ENCODE measurements at places on chromosomes 3 and 15.

- no peak for DNase-seq
These were observed 329.5 kb upstream of the AZI2 start for GRCh38 chr3:28678086-28678485.

- DNase-seq: no peak
These were observed 15.8 kb downstream of the SOX2 start for GRCh38 chr3:181727341-181728032.

GRCh38 chr3:124876401-124876878 lies 10.7 kb downstream of the ITGB5 start:
- no peak for DNase-seq

DNA sequence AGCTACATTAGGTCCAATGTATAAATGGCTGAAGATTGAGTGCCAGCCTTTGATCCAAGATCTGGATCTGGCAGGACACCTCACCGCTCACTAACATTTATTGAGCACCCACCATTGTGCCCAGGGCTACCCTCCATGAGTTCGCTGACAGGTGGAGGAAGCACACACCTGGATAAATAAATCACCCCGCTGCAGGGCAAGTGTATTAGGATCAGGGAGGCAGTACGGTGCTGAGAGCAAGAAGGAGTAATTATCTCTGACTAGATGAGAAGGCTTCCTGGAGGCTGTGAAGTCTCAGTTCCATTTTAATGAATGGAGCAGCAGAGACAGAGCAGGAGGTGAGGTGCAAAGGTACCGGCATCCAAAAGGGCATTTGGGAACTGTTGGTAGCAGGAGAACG lies 104.1 kb downstream of the LIPC start:
- DNase-seq: no peak

DNA sequence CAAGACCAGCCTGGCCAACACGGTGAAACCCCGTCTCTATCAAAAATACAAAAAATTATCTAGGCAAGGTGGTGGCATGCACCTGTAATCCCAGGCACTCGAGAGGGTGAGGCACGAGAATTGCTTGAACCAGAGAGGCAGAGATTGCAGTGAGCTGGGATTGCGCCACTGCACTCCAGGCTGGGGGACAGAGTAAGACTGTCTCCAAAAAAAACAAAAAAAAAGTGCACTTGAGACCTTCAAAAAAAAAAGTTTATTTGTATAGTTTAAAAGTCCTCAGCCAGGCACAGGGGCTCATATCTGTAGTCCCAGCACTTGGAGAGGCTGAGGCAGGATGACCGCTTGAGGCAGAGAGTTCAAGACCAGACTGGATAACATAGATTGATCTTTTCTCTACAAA lies 2.1 kb downstream of the PBRM1 start:
- DNase-seq: no peak

GRCh38 chr15:70128414-70129140 lies 30.9 kb upstream of the TLE3 start:
- DNase-seq: no peak

- DNase-seq: peak; percentile 8
These were observed 83.6 kb upstream of the AKAP13 start for GRCh38 chr15:85296615-85297402.

DNA sequence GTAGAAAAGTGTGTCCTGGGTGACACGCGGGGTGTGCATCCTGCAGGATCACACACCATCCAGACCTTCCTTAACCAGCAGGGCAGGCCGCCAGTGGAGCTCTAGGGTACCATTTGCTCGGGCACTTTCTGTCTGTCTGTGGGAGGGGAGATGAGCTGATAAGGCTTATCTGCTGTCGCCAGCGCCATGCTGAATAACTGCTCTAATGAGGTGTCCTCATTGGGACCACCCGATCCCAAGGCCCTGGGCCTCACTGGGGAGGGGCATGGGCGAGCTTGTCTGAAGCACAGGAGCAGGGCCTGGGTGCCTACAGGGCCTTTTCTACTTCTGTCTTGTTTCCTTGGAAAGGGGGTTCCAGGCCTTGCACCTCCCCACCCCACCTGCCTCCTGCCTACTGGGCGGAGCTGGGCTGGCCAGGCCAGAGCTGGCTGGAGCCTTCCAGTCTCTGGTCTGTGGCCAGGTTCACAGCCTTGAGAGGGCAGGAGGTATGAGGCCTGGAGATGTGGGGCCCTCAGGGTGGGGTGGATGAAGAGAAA lies 2.5 kb upstream of the GATA2 start:
- DNase-seq: no peak

- no peak for DNase-seq
These were observed 4.2 kb upstream of the RFC4 start for GRCh38 chr3:186810336-186810996.

- no peak for DNase-seq
These were observed 7.1 kb upstream of the FGD5 start for GRCh38 chr3:14811684-14812083.

DNA sequence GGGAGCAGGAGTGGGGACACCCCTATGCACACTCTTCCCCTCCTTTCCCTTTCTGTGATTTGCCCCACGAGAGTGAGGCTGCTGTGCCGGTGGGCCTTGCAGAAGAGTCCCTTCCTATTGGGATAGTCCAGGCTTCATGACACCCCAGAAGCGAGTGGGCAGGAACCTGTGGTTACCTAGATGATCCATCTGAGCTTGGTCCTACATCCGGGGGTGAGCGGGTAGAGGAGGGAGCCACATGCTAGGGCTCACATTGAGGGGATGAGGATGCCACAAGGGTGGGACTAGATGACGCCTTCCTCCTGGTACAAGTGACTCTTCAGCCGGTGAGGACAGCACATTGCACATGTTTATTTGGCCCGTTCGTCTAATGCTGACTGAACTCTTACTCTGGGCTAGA lies 43.1 kb upstream of the ADPGK start:
- DNase-seq: no peak

- no peak for DNase-seq
These were observed 56.3 kb upstream of the RPL32 start for GRCh38 chr3:12897381-12898289.

DNA sequence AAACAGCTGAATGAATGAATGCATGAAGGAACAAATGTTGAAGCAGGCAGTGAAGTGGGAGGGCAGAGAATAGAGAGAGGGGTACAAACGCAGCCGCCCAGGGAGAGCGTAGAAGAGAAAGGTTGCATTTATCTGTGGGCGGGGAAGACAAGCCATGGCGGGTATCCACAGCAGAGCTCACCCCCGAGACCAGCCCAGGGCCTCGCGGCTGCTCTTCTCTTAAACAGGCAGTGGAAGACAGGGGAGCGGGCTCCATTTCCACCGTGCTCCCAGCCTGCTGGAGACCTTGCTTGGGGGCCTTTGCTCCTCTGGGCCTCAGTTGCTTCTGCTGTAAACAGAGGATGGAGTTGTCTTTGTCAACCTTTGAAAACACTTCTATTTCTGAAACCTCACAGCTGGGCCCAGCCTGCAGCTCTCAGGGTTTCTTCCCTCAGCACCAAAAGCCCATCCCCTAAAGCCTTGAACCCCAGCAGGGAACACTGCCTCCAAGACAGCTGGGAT lies 259.5 kb downstream of the UACA start:
- no peak for DNase-seq

DNA sequence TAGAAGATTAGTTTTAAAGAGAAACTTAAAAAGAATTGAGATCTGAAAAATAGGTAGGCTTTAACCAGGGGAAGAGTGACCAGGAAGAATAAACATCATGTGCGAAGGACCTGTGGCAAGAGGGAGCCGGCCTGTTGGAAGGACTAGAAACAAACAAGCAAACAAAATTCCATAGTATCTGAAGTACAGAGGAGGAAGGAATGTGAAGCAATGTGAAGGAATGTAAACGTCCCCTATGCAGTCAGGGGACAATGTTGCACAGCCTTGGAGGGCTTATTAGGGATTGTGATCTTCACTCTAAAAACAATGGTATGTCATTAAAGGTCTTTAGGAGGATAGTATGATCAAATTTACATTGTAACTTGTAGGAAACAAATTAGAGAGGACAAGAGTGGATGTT lies 84.4 kb upstream of the PLCL2 start:
- no peak for DNase-seq

- no peak for DNase-seq
These were observed 1015.5 kb downstream of the PLOD2 start for GRCh38 chr3:145145461-145145860.

DNA sequence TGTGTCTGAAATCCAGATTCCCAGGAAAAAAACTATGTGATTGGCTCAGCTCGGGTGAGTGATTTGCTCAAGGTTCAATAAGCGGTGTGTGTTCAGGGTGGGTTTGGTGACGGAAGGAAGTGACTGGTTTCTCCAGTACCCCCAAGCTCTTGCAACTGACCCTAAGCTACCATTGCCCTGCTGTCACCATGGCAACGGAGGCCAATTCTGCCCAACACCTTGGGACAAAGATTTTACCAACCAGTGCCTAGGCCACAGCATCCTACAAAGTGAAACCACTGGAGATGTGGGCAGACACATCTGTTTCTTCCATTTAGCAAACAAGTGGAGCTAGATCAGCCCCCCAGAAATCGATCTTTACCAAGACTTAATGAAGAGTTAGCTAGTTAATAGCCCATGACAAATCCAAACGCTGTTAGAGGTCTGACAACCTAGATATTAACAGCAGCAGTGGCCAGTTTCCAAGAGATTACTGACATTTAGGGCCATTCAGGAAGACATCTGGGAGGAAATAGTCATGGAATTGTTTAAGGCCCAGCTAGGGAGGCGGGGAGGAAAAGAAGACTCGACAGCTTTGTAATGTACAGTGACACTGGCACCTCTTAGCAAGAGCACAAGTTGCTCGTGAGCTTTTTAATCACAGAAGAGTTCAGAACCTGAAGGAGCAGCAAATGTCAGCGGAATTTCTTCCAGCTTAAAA lies 195.9 kb downstream of the SLCO3A1 start:
- no peak for DNase-seq

- no peak for DNase-seq
These were observed 72.0 kb upstream of the LRTM1 start for GRCh38 chr3:54999811-55000210.

- no peak for DNase-seq
These were observed 57.0 kb upstream of the ITGA11 start for GRCh38 chr15:68488966-68489365.

DNA sequence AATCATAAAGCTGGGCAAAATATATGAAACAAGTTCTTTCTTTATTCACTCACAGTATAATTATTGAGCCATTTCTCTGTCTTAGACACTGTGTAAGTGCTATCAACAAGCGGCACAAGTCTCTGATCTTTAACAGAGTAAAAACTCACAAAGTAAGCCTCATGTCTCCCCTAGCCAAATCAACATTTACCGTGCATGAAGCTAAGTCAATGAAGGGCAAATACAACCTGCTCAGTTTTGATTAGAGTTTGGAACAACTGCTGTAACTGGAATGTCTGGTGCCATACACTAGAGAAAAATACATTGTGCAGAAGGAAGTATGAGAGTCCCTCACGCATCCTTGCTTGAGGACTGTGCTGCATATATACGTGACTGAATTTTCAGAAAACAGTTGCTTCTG lies 291.0 kb upstream of the EPHA3 start:
- no peak for DNase-seq

DNA sequence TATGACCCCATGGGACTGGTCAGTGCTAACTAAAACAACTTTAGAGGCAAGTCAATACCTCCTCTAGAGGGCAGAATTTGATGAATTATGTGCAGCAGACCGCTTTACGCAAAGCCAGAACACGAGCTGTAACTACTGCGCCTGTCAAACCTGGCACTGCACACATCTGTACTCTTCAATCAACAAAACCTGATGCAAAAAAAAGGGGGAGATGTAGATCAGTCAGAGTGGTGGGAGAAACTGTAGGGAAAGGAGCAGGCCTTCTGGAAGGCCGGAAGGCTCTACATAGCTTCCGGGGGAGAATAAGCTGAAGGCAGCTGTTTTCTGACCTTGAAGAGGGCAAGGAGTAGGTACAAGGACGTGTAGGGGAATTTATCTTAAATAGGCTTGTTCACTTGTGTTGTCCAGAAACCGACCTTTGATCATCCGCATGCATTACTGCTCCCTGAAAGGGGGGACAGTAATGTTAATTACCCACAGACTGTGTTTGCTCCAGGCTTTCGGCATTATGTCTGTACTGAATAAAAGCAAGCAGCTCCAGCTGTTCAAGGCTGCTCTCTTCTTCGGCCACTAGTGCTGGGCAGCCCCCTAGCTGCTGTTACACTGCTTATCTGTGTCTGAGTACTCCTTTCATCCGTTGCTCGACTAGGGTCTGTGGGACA lies 41.0 kb downstream of the GPR160 start:
- DNase-seq: no peak

GRCh38 chr3:87435926-87436620 lies 159.7 kb upstream of the POU1F1 start:
- DNase-seq: no peak

- no peak for DNase-seq
These were observed 124.4 kb downstream of the ANO10 start for GRCh38 chr3:43497422-43497821.

DNA sequence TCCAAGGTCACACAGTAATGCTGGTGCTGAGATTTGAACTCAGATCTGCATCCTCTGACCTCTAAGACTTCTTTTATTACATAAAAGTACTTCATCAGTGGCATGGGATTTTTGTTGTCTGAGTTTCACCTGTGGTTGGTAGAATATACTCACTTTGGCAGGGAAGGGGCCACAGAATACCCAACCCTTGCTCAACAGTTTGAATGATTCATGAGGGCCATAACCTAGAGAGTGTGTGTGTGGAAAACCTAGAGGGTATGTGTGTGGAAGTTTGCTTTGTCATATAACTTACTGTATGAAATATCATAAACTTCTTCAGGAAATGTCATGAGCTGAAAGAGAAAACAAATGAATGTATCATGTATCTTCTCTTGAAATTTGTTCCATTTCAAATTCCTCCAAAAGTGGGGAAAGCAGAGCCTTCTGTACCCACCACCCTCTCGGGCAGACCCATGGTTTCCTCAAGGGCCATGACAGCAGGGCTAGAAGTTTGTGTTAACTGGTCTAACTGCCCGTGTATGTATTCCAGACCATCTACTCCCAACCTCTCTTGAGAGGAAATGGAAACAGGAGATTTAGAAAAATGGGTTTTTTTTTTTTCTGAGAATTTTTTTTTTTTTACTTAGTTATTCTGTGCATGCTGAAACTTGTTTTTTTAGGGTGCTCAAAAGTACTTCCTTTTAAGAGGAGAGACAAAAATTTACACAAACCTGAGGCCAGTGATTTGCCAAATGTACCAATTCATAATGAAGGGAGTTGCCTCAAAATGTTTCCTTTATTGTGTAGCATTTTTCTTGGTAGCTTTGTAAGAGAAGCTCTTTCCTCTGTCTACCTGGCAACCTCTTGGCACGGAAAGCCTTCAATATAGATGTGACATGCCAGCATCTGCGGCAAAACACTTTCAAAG lies 127.0 kb downstream of the TPRG1 start:
- no peak for DNase-seq

DNA sequence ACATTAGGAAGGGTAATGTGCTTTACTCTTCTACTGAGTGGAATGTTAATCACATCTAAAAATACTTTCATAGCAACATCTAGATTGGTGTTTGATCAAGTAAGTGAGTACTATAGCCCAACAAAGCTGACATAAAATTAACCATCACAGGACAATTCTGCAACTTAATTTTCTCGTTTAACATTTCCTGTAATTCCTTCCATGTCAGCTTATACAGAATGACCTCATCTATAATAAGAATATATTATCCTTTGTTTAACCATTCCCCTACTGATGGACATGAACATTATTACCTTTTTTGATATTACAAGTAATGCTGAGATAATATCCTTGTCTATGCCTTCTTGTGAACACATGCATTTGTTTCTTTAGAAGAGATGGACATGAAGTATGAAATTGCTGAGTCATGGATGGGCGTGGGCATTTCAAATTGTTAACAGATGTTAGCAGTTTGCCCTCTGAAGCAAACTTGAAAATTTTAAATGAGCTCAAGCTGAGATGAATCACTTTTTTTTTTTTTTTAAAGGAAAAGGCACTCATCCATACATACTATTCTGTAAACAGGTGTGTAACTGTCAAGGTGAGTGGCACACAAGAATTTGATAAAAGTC lies 85.1 kb downstream of the OXNAD1 start:
- DNase-seq: no peak

Measured in stimulated activated CD4-positive, alpha-beta T cell treated with anti-CD3 and anti-CD28 coated beads, Interleukin-15, amount 100 ng/mL, for 1 hour (primary cell).